Left ventricle myocardium inferior (tissue), 1 donor: ENCODE measurements at places on chromosomes 5 and 9.

- DNase-seq: no peak
These were observed 470.0 kb downstream of the EBF1 start for GRCh38 chr5:158629591-158630312.

- DNase-seq: no peak
These were observed 88.1 kb downstream of the FANCC start for GRCh38 chr9:95229230-95229915.

- no peak for DNase-seq
These were observed 20.8 kb downstream of the SH3PXD2B start for GRCh38 chr5:172433513-172433912.

DNA sequence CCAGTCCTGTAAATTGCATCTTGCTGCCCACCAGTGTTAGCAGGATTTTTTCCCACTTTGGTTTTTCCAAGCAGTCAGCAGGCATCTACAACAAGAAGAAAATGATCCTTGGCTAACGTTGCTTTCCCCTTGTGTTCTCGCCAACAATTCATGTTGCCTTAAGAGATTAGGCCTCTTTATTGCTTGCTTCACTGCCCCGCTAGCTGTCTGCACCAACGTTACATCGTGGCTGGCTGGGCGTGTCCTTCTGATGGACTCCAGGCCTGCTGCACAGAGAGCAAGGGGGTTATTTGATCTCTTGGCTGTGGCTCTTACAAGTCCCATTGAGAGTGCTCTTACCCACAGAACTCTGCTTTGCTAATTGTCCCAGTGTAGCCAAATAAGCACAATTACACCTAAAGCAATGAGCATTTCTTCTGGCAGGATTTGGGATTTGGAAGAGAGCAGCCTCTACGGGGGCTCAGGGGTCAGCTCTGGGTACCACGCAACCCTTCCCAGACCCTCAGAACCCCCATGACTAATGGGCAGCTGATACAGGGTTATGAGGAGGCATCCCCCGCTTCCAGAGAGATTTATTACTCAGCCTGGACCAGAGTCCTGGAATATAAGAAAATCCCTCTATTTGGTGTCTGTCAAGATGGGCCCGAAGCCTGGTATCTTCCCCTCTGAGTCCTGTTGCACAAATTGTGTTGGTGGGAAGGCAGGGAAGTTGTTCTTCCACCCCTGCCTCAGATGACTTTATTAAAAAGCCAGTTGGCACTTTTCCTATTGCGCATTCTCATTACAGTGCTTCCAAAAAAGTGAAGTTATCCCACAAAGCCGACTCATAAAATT is 17.6 kb downstream of the DCANP1 start:
- peak; percentile 72 for DNase-seq

- no peak for DNase-seq
These were observed 21.7 kb downstream of the CLPTM1L start for GRCh38 chr5:1322955-1323802.

DNA sequence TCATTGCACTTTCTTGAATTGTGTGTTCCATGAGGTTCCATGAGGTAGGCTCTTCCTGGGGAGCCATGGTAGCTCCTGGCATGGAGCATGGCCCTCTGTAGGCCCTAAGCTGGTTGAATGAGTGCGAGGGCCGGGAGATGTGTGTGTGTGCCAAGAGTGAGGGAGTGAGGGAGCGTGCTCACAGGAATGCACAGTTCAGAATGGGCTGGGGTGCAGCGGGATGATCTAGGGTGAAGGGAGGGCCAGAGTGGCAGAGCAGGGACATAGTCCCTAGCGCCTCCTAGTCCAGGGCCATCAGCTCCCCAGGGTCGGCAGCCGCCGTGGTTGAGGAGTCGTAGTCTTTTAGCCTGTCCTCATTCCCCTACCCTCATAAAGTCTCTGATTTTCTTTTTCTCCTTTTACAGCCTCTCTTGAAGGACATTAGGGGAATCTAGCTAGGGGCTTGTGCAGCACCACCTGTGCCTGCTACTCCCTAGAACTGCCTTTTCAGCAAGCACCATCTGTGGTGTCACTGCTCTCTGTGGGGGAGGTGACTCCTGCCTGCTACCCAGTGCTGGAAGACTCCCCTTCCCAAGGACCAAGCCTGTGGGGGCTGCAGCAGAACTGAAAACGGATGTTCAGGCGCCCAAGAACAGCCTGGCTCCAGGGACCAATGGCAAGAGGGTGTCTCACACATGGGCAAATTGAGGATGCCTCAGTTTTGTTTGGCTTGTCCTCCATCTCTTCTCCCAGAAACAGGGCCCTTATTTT is 65.3 kb upstream of the PPARGC1B start:
- no peak for DNase-seq

GRCh38 chr9:88984543-88984883 is 6.8 kb upstream of the S1PR3 start:
- no peak for DNase-seq

DNA sequence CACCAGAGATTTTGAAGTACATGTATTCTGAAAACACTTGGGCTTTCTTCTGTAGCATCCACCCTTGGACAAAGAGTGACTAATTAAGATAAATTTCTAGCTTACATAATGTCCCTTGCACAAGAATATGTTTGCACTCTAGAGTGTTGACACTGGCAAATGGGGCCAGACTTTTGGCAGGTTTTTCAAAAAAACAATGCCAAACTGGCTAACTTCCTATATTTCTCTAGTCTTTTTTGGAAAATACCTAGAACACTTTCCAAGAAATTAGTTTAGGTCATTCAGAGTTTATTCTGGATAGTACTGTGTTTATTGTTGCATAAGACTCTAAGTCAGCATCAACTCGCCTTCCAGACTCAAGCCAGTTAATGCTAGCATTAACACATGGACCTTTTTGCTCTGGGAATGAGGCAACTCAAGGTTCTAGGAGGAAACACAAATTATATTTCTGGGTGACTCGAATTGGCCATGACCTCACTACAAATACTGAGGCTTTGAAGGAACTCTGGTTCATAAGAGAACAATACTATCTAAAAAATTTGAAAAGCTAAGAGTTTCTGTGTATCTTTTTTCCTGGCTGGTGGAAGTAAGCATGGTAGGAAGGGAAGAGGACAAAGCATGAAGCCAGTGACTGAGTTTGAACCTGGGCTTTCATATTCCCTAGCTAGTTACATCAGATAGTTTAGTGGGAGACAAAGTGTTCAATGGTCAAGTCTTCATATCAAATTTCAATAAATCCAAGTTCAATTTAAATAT is 101.6 kb downstream of the NREP start:
- no peak for DNase-seq

GRCh38 chr5:170277867-170278281 is 19.7 kb downstream of the LCP2 start:
- DNase-seq: no peak

DNA sequence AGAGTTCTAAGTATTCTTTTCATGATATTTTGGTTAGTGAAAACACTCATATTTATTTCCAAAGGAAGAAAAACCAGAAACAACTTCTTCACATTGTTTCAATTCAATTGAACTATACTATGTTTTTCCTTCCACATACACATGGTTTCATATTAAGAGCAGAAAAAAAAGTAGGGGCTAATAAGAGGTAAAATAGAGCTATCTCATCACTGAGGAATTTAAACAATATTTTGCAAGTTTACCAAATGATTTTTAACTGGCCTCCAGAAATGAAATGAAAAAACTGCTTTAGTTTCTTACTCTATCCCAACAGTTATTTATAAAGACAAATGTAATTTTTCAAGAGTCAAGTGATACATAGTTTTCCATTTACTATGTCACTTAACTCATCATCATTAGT is 233.5 kb downstream of the RFX3 start:
- DNase-seq: no peak

DNA sequence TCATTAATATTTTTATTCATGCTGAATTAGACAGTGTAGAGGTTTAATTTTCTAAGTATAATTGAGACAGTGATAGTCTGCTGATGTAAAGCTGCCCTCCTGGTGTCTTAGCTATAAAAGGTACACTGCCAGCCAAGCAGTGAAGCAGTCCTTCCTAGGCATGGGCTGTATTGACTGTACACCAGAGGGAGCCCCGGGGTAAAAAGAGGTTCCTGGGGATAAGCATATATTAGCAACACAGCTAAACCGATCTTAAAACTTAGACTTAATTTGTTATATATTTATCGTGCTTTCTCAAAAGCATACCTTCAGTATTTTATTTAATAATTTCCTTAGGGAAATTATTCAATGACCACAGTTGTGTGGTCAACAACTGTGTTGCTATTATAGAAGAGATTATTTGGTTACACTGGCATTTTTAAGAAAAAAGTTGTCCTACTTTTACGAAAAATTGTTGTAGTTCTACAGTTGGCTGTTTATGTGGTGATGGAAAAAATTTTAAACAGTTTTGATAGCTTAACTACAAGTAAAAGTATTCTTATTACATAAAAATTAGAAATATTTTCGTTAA is 68.8 kb downstream of the ELL2 start:
- no peak for DNase-seq

DNA sequence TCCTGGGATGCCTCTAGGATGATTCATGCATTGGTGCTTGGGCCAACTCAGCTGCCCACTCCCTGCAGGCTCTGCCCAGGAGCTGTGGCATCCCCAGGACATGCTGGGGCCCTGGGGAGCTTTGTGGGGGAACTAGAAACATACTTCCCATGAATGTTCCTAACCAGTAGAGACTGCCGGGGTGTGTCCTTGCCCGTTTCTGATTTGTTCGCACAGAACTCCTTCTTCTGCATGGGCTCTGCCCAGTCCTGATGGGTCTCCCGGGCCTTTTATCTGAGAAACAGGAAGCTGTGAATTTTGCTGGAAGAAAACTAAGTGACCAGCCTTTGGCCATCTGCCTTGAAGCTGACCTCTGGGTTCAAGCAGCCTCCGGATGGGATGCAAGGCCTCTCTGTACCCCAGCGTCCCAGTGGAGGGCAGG is 71.6 kb upstream of the RNU6ATAC start:
- no peak for DNase-seq

- DNase-seq: no peak
These were observed 4.7 kb upstream of the PURA start for GRCh38 chr5:140109018-140109758.
